ENCODE measurements at places on chromosomes 2 and 18.

GRCh38 chr2:28395334-28396061, 2.8 kb downstream of the FOSL2 start:
- DNase-seq = no peak

GRCh38 chr18:24659827-24660720, 199.6 kb downstream of the HRH4 start:
- no peak for DNase-seq

- DNase-seq = no peak
Measured at GRCh38 chr2:33071591-33071990, 124.8 kb downstream of the LTBP1 start.

DNA sequence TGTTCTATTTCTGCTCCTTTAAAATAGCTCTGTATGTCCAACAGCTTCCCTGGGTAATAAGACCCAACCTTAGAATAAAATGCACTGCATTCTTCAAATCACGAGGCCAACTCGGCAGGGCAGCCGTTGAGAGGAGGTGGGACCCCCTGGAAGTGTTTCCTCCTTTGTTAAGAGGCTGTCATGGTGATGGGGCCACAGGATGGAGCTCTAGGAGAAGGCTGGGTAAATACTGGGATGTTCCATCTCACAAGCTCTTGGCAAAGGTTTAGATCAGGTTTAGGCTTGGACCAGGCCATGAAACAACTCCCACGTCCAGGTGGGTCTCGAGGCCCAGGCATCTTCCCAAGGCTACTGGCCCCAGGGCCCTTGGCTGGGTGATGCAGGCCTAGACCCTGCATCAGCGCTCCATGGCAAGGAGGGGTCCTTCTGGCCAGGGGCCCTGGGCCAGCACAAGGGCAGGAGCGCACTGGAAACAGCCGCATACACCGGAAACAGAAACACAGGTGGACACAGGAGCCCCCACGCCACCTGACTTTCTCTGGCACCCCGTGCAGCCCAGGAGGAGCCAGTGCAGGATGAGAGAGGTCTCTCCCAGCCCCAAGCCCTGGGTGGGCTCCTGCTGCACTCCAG, 38.8 kb upstream of the OTOS start:
- no peak for DNase-seq

- no peak for DNase-seq
Measured at GRCh38 chr2:121018136-121019061, 266.6 kb downstream of the TFCP2L1 start.
